ENCODE measurements at places on chromosomes 7 and 10.
A peak's percentile ranks its signal among the peaks of the same experiment; 100 is the strongest.

DNA sequence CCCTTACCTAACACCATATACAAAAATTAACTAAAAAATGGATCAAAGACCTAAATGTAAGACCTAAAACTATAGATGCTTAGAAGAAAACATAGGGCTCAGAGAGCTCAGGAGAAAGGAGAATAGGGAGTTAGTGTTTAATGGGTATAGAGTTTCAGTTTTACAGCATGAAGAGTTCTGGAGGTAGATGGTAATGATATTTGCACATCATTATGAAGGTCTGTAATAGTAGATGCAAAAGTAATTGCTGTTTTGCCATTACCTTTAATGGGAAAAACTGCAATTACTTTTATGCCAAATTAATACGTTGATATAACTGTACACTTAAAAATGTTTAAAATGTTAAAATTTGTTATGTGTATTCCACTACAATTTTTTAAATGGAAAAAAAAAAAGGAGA is 39.2 kb upstream of the NANOS1 start:
- no peak for DNase-seq

DNA sequence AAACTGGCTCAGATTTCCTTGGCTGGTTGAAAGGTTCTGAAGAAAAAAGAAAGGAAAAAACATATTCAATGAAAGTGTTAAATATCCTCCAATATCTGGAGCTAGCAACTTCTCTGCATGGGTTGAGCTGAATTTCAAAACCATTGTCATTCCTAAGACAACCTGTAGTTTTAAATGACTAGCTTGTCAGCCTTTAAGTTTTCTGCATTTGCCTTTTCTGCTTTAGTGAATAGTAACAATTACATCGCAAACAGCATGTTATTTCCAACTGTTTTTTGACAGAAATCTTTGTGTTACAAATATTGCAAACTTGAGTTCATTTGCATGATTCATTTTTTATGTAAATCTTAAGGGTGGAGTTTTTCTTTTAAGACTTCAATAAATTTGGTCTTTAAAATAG is 852.3 kb upstream of the CELF2 start:
- DNase-seq = no peak

- peak; percentile 5 for DNase-seq
Observed at GRCh38 chr7:121530227-121531174, 134.4 kb upstream of the FAM3C start.

GRCh38 chr10:121639416-121639815 is 41.2 kb upstream of the FGFR2 start:
- DNase-seq = no peak

DNA sequence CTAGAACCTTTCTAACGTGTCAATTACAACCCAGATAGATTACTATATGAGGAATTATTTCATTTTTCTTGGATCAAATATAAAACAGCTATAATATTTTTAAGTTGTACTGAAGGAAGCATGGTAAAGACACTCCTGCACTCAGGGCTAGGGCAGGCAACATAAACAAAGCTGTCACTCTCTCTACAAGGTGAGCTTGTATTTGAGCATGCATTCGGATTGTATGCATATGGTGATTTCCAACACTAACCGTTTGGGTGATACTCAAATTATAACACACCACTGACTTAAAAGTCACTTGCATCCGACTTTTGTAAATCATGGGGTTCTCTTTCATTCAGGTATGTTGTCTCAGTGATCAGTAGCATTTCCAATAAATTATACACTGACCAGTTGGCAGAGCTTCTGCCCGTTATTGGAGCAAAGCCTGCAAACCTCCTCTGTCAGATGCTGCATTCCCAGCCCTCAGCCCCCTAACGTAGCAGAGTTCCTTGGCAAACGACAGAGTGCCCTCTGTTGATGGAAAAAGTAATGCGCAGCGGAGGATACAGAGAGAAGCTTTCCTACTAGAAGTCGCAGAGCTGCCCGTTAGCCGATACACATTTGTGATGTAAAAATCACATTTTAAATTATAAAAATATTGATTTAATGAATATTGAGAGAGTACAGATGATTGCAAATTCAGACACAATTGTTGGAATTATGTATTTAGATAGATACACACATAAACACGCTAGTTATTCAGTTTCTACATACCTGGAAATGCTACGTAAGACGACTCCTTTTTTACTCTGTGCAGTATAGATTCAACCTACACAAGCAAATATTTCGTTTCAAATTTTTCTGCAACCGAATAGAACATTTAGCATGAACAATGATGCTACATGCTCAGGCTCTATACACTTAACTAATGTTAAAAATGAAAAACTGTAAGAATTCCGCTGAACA is 173.9 kb upstream of the SP4 start:
- peak; percentile 16 for DNase-seq

DNA sequence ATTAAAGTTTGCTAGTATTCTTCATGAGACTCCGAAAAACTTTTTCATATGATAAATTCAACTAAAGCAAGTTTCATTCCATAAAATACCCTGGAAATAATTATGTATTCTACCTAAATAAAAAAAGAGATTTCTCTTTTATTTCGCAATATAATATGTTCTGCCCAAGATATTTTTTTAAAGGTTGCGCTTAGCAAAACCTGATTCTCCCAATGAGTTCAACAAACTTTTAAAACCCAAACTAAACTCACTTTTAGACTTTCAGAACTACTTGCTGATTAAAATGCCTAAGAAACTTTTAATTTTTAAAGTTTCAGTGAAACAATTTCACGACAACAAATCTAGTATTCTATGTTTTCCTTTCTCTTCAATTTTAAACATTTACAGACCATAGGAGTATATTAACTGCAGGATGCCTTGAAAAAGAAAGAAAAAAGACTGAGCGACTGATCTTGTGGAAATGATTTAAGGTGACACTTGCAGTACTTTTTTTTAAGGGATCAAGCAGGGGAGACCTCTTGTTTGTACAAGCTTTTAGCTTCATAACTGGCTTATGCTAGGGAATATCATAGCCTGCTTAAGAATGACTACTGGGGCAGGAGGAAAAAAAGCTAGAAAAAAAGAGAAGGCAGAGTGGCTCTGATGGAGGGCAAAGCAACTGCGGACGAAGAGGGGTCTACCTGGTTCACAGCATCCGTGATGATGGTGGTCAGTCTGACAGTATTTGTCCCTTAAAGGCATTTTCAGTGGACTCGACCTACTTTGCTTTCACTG is 1.5 kb downstream of the ZNF800 start:
- no peak for DNase-seq

DNA sequence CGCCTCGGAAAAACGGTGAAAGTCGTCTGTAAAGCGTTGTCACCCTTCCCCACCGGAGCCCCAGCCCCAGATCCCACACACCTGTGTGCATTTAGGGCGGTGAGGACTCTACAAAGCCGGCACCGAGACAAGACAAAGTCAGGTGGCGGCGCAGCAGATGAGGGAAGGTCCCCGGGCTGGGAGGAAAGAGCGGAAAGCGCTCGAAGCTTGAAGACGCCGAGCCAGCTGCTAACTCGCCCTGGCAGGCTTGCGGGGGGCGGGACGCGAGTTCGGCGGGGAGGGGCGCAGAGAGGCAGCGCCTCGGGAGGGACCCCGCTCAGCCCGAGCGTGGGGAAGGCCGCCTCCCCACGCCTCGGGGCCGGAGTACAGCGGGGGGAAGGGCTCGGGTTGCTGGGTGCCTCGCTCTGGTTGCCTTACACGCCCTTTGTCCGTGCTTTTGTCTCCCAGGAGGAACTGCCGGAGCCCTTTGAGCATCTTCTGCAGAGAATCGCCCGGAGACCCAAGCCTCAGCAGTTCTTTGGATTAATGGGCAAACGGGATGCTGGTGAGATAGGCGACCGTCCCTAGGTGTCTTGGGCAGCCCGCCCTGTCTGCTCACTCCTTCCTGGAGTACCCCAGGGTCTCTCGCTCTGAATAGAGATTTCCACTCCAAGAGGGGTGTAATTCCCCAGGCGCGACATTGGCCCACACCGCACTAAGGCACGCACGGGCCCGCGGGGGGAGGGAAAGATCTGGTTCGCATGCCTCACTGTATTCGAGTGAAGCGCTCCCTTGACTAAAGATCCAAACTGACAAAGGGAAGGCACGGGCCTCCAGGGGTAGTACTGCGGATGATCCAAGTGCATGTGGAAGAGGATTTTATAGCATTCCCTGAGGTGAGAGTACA is 1.6 kb downstream of the TAC1 start:
- no peak for DNase-seq

- DNase-seq = no peak
Observed at GRCh38 chr7:143205560-143206293, 16.1 kb upstream of the TAS2R40 start.

DNA sequence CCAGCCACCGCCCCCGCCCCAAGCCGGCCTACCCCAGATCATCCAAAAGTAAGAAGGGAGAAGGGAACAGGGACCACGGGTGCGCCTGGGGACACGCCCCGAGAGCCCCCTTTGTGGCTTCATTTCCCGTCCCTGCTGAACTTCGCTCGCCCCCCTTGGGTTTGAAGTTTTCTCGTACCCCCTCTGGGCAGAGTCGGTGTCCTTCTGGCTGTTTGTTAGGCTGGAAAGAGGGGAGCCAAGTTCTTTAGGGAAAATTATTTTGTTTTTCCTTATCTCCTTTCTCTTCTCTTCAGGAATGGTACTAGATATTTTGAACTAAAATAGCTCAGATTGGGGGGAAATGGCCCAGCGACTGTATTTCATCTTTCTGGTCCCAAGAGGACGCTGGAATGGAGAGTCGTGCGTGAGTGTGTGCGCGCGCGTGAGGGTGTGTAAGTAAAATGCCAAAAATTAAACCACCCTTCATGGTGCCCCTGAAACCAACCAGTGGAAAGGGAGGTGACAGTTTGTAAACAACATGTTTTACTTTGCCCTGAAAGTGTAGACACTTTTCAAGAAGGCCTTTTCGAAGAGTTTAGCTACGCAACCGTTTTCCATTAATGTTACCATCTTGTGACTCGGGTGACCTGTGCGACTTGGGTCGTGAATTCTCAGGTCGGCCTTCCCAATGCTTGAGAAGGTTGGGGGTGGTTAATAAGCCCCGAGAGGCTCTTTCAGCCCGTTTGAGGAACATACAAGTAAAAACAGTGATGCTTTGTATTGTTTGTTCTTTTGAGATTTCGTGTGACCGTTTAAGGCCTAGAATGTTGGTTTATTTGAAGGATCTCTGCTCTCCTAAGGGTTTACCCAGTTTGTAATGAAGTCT is 694 bp downstream of the RBM20 start:
- DNase-seq = no peak

GRCh38 chr10:44234483-44234875 is 150.4 kb downstream of the CXCL12 start:
- no peak for DNase-seq

GRCh38 chr10:62665771-62666170 is 138.7 kb upstream of the ADO start:
- no peak for DNase-seq

DNA sequence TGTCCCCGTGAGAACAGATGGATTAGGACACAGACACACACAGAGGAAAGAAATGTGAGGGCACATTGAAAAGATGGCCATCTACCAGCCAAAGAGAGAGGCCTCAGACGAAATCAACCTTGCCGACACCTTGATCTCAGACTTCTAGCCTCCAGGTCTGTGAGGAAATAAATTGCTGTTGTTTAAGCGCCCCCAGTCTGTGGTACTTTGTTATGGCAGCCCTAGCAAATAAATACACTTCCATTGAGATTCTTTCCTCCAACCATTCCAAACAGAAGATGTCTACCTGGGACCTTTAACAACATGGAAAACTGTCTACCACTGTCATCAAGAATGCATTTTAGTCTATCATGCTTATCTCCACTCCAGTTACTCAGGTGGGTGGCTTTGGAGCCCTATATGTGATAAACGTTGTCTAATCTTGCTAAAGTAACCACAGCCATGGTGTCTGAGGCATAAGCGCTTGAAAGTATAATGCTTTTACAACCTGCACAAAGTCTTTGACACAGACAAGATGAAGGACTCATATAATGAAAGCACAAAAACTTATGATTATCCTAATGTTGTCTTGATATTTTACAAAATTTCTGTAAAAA is 244.3 kb downstream of the MTERF1 start:
- DNase-seq = no peak

DNA sequence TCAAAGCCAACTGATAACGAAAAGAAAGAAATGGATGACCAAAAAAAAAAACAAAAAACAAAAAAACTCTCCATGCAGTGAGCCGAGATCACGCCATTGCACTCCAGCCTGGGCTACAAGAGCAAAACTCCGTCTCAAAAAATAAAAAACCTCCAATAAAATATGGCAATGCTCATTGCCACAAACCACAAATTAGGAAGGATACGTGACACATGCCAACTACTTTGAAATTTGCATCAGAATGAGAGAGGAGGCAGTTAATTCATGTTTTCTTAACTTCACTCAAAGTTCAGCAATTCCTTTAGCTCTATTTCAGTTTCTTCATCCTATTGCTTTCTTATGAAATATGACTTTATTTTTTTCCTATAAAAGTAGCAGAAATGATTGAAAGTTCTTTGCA is 398.1 kb upstream of the C7orf33 start:
- DNase-seq = no peak

DNA sequence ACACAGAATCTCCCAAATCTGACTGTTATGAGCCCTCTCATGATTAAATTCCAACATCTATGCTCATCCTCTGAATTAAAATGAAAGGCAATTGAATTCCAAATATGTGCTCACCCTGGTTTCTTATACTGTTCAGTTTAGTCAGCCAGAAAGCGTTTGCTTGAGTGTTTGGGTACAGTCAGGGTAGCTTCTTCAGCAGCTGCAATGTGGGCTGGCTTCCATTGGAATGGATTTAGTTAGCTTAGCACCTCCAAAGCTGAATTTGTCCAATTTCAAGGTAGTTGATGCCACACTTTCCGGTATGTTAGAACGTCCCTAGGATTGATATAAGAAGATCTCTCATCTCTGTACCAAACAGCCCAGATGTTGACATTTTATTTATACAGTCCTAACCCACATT is 9.3 kb downstream of the KLHL7 start:
- DNase-seq = no peak

DNA sequence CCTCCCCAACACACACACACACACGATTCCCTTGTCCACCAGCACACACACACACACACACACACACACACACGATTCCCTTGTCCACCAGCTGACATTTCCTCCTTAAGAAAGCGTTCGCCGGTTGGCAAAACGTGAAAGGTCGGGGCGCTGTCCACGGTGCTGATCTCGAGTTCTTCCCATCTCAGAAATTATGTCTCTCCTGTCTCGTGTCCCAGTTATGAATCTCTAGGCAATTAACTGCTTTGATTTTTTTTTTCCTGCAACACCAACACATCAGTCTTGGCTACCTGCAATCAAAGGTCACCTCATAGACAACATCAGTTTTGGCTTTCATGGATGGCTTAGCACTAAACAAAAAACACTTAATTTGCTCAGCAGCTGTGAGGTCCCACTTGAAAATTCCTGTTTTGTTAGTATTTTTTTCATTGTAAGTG is 1.9 kb downstream of the INA start:
- DNase-seq = peak; percentile 57

- DNase-seq = no peak
Observed at GRCh38 chr10:86813101-86813500, 56.7 kb downstream of the BMPR1A start.

Measured in stimulated activated CD4-positive, alpha-beta T cell treated with anti-CD3 and anti-CD28 coated beads, Interleukin-4, amount 100 ng/mL, for 1 hour (primary cell).